Stimulated activated CD4-positive, alpha-beta T cell treated with anti-CD3 and anti-CD28 coated beads, Interleukin-2, amount 100 ng/mL, for 48 hours (primary cell): ENCODE measurements at places on chromosomes 2 and 18.

GRCh38 chr2:36963106-36963505 is 3.2 kb downstream of the STRN start:
- DNase-seq: no peak

- no peak for DNase-seq
Observed at GRCh38 chr2:109081374-109081773, 47.6 kb upstream of the SH3RF3 start.

DNA sequence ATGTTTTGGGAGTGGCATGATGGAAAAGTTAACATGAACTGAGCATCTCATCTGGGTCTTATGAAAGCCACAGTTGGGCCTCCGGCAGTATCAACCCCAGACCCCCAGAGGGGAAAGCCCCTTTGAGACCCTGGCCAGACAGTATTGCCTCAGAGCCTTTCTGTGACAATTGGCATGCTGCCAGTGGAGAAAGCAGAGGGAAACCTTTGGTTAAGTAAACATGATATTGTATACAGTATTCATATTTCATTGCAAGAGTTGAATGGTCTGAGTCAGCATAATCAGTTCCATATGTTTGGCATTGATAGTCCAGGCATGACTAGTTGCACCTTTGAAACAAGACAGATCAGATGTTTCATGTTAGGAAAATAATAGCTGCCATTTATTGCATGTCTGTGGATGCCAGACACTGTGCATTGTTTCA is 20.0 kb downstream of the MERTK start:
- no peak for DNase-seq

DNA sequence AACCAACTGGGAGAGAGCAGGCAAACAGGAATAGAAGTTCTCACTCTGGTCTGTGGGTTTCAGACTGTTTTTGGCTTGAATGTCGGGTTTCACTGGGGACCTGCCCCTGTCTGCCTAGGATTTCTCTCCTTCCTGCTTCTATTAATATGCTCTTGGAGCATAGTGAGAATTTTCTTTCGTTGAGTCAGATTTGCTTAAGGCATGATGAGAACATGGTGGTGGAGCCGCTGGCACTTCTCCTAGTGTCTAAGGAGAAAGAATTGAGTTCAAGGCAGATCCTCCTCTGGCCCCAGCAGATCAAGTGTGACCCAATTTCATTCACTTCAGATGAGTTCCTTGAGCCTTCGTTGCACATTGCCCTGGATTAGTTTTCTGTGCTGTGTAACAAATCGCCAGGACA is 103.9 kb upstream of the HS6ST1 start:
- no peak for DNase-seq

GRCh38 chr2:187215532-187216240 is 232.4 kb downstream of the CALCRL start:
- no peak for DNase-seq

DNA sequence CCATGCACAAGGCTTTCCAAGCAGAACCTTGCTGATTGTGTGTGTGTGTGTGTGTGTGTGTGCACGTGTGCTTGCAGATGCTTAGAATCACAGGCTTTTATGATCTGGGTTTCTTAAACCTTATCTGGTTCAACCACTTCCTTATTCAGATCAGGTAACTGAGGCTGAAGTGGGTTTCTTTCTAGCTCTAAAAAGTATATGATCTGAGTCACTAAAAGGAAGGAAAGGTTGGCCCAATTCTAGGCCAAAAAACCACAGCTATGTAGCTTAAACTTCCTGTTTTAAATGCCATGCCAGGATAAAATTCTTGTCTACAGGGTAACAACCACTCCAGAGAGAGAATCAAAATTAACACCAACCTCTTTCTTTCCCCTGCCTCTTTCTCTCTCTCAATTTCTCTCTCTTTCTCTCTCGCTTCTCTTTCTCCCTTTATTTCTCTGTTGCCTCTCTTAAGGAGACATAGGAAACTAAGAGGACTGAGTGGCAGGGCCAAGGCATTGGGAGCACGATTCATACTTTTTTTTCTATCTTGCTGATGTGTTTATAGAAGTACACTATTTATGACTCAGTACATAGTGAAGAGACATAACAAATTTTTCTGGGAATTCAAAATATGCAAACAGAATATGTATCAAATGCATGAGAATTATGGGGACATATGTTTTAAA is 140.3 kb downstream of the TRIB2 start:
- no peak for DNase-seq
